ENCODE measurements at places on chromosomes 12 and 14.

- no peak for DNase-seq
Observed at GRCh38 chr12:19657118-19657731, 217.9 kb downstream of the AEBP2 start.

GRCh38 chr14:37143475-37143874 is 28.9 kb downstream of the SLC25A21 start:
- DNase-seq: no peak

DNA sequence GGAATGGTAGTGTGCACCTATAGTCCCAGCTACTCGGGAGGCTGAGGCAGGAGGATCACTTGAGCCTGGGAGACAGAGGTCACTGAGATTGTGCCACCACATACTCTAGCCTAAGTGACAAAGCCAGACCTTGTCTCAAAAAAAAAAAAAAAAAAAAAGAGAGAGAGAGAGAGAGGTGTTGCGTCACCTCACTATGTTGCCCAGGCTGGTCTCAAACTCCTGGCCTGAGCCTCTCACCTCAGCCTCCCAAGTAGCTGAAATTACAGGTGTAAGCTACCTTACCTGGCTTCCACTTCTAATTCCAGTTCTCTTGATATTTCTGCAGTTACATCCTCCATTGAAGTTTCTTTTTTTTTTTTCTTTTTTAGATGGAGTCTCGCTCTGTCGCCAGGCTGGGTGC is 94.3 kb downstream of the PRICKLE1 start:
- no peak for DNase-seq

DNA sequence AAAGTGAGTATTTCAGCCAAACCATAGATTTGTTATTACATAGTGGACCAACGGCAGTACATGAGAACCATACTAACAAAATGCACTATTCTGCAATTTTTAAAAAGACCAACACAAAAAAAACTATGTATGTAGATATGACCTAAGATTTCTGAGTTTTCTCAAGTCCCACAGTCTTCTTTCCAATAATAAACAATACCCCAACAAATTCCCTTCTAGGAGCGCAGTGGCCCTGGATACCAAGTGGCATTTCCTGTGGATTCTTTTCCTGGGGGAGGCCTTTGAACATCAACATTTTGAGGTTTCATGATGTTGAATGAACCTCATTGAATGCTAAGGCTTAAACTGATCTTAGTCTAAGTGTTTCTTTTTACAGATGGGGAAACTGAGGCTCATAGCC is 210.5 kb downstream of the BCAT1 start:
- DNase-seq: no peak

- DNase-seq: no peak
Observed at GRCh38 chr14:102029956-102030355, 56.9 kb downstream of the HSP90AA1 start.

GRCh38 chr14:75987201-75987970 is 1.8 kb downstream of the IFT43 start:
- DNase-seq: no peak
